Activated naive CD4-positive, alpha-beta T cell (primary cell): ENCODE measurements at places on chromosomes 2 and 18.

DNA sequence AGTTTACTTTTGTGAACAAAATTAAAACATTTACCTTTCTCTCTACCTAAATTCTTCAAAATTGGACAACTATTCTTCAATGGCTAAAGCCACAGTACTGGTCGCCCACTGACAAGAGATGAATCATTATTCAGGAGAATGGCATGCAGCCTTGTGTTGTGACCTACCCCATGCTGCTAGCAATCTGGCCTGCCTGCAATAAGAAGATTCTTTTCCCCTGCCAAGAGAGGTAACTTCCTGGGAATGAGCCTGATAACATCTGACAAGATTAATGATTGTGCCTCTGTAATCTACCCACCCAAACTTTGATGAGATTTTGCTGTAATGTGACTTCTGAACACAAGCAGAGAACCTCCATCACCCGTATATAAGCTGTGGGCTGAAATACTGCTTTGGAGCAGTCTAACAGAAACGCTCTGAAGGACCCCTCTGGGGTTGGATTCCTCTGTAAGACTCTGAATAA is 47.0 kb upstream of the ST3GAL5 start:
- DNase-seq = no peak

GRCh38 chr2:50515638-50516037 is 516.3 kb downstream of the NRXN1 start:
- no peak for DNase-seq

GRCh38 chr2:13533524-13533922 is 816.8 kb downstream of the TRIB2 start:
- DNase-seq = no peak

DNA sequence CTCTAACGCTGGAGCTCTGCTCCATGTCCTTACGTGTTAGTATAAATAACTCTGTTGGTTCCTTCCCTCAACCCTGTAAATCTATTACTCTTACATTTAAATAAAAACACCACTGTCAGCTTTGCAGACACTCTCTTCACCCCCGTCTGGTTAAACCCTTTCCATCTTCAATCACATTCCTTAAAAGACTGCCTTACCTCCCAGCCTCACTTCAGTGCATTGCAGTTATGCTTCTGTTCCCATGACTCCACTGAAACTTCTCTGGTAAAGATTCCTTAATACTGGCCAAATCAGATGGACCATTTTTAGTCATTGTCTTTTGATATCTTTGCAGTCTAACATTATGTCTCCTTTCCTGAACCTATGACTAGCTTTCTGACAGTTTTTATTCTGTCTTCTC is 61.7 kb downstream of the EML4 start:
- DNase-seq = no peak

DNA sequence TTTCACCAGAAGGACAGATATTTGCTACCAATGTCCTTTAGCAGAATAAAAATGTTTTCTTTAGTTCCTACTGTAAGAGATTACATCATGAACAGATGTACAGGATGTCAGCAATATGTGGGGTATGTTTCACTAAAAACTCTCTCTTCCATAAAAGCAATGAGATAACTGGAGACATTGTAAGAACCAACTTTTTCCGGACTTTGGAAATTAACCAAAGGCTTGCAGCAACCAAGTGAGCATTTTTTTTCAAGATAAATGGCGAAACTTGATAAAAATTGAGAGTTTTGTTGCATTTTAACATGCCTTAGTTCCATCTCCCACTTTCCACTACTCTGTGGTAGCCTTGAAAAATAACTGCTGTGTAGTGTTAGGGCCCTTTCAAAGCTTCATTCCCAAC is 429.8 kb upstream of the CDH2 start:
- no peak for DNase-seq

DNA sequence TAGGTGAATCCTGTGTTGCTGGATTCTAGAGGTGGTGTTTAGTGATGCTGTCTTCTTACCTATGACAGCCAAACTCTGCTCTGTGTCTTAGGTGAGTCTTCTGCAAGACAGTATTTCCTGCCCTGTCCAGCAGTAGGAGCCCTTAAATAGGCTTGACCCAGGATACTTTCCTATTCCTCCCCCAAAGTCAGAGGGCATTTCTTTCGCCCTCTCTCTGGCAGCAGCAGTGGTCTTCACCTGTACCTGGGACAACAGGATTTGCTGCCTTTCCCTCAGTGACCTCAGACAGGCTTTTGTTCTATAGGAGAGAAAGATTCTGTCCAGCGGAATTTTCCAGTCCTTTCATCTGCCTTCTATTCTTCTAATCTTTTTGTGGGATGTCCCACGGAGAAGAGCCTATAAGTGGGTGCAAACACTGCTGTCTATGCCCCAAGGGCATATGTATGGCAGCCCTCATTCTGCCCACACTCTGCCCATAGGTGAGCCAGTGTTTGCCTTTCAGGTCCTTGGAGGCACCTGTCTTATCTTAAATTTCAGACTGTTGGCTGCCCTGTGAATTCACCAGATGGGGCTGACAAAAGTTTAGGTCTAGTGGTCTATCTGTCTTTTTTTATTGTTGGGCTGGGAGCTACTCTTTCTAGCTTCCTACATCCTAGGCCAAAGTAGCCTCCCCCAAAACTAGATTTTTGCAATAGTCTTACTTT is 177.3 kb upstream of the SPOPL start:
- DNase-seq = no peak

GRCh38 chr2:72917138-72917876 is at the start of gene EMX1:
EMX1 (plus strand) TSS chr2:72917519; CDS start chr2:72917853, 334 bp downstream.
- DNase-seq = no peak

GRCh38 chr18:29164993-29165599 is 988.2 kb upstream of the CDH2 start:
- no peak for DNase-seq

GRCh38 chr2:195514365-195514764 is 142.7 kb upstream of the SLC39A10 start:
- no peak for DNase-seq

DNA sequence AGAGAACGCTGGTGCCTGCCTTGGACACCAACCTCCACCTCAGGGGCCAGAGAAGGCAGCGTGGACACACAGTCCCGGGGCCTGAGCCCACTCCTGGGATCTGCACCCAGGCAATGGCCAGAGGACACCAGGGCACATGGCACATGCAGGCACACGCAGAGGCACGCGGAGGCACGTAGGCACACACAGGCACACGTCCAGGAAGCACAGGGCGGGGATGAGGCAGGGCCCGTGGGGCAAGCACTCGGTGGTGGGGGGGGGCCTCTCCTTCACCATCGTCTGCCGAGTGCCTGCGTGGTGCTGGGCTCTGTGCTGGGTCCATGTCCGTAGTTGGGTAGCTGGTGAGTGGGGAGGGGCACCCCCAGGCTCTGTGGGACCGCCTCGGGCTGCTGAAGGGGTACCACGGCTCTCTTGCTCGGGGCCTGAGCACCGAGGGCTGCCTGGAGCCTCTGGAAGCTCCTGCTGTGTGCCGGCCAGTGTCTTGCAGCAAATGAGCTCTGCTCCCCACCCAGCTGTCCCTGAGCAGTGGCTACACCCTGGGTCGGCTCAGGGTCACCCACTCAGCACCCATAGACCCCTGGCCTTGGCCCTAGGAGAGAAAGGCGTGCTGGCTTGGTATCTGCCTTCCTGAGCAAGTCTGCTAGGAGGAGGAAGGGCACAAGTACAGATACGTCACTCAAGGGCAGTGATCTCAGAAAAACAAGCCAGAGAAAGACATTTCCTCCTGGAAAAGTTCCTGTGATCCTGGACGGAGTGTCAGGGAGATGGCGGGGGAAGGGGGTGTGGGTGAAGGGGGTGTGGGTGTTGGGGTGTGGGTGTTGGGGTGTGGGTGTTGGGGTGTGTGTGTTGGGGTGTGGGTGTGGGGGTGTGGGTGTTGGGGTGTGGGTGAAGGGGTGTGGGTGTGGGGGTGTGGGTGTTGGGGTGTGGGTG is 26.4 kb downstream of the RTP5 start:
- DNase-seq = no peak

DNA sequence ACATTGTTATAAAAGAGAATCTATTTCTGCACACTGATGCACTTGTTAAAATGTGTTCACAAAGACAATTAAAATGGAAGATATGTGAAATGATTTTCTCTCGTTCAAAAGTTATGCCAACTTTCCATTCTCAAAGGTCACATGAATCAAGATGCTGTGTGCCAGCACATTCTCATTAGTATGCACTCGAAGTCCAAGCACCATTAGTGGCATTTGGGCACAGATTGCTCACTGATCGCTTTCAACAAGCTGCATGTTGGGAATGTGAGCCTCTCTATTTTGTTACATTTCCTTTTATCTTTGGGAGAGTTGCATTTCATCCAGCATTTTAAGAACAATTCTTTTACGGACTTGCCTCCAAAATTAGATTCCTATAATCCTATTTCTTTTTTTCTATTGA is 398.9 kb downstream of the FBXO15 start:
- no peak for DNase-seq

GRCh38 chr2:127420039-127420864 is 2.0 kb downstream of the PROC start:
- DNase-seq = no peak

GRCh38 chr2:237980751-237981150 is 13.9 kb downstream of the UBE2F start:
- no peak for DNase-seq

DNA sequence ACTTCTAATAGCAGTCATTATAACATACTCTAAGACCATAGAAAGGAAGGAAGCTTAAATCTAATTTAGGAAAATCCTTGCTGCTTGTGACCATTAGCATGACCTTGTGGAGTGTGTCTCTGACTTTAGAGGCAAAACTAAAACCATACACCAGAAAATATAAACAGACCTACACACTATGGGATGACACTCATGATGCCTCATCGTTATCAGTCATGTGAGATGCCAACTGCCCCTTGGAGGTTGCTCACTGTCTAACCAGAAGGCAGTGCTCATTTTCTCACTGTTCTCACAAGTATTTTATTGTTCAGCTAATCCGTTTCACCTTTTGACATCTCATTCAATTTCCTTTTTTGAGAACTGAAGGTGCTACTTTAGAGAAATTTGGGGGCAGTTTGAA is 376.9 kb downstream of the RND3 start:
- DNase-seq = no peak

DNA sequence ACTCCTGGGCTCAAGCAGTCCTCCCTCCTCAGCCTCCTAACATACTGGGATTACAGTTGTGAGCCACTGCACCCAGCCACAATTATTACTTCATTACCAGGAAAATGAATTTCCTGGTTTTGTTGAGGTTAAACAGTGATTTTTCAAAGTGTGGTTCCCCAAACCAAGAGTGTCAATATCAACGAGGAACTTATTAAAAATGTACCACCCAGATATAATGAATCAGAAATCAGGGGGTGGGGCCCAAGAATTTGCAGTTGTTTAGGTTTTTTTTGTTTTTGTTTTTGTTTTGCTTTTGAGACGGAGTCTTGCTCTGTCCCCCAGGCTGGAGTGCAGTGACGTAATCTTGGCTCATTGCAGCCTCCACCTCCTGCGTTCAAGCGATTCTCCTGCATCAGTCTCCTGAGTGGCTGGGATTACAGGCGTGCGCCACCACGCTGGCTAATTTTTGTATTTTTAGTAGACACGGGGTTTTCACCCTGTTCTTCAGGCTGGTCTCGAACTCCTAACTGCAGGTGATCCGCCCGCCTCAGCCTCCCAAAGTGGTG is 94.1 kb downstream of the WDSUB1 start:
- no peak for DNase-seq

GRCh38 chr2:15763106-15763821 is 171.6 kb downstream of the DDX1 start:
- no peak for DNase-seq

DNA sequence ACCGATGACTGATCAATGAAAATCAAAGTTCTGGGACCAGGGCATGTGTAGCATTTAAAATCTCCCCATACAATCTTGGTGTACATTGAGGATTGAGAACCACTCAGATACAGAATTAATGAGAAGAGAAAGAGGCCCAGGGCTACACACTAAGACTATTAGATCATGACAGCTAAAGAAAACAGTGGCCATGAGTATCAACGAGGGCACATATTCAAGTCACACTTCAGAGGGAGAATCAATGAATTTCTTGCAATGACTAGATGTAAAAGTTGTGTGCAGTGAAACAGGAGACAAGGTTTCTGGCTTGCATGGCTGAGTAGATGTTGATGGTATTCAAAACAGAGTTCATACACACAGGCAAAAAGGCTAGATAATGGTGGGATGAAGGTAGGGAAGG is 29.1 kb downstream of the METTL8 start:
- no peak for DNase-seq

GRCh38 chr2:127770973-127771735 is 39.8 kb downstream of the WDR33 start:
- no peak for DNase-seq

DNA sequence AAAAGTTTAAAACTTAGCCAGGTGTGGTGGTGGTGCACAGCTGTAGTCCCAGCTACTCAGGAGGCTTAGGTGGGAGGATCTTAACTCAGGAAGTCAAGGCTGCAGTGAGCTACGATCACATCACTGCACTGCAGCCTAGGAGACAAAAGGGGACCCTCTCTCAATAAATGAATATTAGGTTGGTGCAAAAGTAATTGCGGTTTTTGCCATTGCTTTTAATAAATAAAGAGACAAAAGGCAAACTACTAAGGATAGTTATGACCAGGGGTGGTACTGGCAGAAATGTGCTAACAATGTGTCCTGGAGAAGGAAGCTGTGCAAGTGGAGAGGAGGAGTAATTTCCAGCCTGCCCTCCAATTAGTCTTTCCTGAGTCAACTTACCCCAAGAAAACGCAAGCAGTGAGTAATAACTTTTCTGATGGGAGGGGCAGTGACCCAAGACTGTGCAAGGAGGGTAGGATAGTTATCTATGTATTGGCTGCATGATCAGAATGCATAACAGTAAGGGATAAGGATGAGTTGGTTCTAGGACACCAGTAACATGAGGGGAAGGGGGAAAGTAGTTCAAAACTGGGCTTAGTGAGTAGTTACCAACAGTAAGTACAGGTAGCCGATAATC is 1.5 kb downstream of the EXOC6B start:
- DNase-seq = no peak

DNA sequence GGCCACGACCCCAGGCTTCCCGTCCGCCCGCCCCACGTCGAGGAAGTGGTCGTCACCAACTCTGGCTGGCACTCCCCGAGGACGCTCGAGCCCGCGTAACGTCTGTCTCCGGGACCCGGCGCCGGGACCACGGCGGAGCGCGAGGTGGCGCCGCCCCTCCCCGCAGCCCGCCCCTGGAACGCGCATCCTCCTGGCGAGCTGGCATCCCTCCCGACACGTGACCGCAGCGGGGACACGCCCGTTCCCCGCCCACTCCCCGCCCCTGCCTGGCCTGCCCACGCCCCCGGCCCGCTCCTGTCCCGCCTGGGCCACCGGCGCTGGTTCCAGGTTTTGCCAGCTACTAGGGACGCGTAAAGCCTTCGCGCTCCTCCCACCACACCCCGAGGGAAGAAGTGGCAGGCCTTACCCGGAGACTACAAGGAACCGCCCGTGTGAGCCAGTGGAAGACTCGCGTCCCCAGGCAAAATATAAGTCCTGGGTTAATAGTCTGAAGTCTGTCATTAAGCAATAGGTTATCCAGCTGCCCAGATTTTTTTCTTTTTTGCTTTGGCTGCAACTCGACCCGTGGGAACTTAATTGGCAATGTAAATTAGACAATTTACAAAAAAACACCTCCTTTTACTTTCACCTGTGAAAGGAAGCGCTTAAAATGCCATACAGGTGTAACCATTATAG is at the start of gene OSBPL1A:
Gene OSBPL1A (minus strand): TSS at position 131 of the 675 bp plus-strand sequence. CDS start 20,291 bp downstream, outside the sequence.
- peak; percentile 18 for DNase-seq
